ENCODE measurements at places on chromosomes 2 and 18.

GRCh38 chr2:101985101-101985792 lies 6.5 kb upstream of the IL1R2 start:
- peak; percentile 72 for DNase-seq

DNA sequence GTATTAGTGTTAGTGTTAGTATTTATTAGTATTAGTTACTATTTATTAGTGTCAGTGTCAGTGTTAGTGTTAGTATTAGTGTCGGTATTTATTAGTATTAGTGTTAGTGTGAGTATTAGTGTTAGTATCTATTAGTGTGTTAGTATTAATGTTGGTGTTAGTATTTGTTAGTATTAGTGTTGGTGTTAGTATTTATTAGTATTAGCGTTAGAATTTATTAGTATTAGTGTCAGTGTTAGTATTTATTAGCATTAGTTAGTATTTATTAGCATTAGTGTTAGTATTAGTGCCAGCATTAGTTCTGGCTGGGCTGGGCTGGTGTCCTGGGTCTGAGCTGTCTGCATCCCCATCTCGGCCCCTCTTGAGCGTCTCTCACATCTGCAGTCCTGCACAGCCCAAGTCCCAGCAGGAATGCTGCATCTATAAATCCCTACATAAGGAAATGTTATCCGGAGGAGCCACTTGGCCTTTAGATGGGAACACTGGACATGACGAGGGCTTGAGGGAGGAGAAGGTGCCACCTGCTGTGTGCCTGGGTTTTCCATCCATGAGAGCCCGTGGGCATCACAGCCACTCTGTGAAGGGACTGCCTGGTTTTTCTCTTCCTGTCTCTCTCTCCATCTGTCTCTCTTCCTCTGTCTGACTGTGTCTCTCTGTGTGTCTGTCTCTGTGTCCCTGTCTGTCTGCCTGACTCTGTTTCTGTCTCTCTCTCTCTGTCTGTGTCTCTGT lies 33.6 kb downstream of the TWIST2 start:
- DNase-seq, result no peak

GRCh38 chr18:48875942-48876511 lies 74.7 kb downstream of the SMAD7 start:
- peak; percentile 11 for DNase-seq

DNA sequence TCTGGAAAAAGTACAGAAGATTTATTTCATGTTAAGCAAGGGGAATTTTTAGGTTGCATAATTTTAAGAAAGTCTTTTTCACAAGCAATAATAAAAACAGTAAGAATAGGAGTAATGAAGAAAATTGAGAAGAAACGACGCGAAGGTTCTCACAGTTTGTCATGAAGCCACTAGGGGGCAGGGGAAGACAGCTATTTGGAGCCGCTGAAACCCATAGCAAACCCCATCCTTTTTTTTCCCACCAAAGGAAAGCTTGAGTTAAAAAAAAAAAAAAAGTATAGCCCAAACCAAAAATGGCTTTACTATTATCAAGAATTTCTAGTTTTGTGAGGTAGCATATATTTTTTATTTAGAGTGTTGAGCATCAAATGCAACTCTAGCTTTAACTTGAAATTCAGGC lies 300.9 kb downstream of the PHLPP1 start:
- peak; percentile 71 for DNase-seq

GRCh38 chr18:10015941-10016819 lies 102.4 kb downstream of the VAPA start:
- DNase-seq, result no peak

DNA sequence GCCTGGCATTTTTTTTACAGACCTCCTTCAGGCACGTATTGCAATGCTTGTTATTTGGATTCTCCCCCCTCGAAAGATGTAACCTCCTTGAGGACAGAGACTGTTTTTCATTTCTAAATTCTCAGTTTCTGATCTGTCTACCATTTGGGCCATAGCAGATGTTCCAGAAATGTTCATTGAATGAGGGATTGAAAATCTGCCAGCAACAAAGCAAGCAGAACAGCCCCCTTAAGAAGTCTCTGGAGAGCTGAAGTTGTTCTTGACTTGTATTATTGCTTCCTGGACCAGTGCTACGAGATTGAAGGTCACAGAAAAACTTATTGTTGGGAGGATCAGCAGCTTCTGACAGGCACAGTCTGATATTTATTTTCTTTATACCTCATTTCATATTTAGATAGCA lies 355.5 kb downstream of the EPHA4 start:
- DNase-seq, result no peak

DNA sequence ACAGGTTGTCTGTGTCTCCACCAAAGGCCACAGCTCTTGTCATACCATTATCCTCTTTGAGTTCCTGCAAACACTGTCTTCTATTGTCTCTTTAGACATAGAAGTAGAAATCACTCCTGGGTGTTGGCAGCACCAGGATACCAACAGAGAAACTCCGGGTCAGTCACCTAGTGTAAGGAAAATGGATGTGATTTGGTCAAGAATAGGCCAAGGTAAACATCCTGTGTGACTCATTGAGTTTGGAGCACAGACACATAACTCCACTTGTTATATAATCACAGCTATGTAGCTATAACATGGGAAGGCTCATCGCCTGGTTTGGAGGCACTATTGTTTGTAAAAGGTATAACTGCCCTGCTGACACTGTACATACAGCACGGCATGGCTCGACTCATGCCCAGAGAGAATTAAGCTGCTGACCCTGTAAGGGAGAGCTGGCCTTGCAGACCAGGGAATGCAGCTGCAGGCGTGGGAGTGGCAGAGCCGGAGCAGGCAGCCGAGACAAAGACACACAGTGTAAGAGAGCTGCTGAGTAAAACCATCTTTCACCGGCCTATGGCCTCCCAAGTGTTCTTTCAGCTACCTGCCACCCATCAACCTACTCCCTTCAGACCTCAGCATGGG lies 3.4 kb upstream of the TXNL1 start:
- DNase-seq, result no peak
